Urinary bladder (tissue), 4 donors: ENCODE measurements at places on chromosomes 5 and 9. TPM values are rescaled to one million over a fixed set of nuclear protein-coding genes. Genes with fewer than 3 reads are reported as not detected.

Gene CARD6
- 5.9 TPM for polyA plus RNA-seq

Gene SH3TC2
- polyA plus RNA-seq, result 0.99 TPM

- no peak for DNase-seq
Observed at GRCh38 chr5:89883967-89884366, 525.6 kb downstream of the CETN3 start.

DNA sequence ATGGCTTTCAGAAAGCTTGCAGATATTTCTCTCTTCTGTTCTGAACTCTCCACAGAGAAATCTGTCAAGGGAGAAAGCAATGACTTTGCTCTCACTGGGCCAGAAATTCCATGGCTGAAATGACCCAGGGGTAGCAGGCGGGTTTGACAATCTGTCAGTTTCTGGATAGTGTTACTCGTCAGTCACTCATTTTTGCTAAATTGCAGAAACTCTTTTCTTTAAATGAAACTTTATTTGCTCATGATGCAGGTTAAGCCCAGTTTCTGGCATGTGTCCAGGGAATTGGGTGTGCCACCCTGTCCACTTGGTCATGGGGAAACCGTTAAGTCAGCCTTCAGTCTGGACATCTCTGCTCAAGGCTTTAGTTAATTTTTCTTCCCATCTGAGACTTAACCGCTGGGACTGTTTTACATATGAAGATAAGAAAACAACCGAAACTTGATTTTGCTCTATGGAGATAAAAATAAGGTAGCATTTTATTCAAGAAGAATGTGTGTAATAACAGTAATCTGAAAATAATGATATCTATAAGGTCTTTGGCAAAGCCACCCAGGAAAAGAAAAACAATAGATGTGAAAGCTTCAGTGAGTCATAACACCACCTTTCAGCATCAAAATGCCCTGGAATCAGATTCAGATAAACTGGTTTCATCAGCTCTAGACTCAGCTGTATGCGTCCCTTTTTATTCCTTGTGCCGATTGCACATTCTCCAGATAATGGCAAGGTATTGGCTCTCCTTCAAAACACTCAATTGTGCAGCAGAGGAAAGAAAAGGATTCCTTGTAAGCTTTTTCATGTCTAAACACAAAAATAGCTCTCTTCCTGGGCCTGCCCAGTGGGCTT, 308.3 kb downstream of the ZSWIM6 start:
- no peak for DNase-seq

- DNase-seq, result no peak
Observed at GRCh38 chr9:89367281-89367680, 49.0 kb downstream of the SECISBP2 start.

- no peak for DNase-seq
Observed at GRCh38 chr5:158979749-158980521, 119.8 kb downstream of the EBF1 start.

DNA sequence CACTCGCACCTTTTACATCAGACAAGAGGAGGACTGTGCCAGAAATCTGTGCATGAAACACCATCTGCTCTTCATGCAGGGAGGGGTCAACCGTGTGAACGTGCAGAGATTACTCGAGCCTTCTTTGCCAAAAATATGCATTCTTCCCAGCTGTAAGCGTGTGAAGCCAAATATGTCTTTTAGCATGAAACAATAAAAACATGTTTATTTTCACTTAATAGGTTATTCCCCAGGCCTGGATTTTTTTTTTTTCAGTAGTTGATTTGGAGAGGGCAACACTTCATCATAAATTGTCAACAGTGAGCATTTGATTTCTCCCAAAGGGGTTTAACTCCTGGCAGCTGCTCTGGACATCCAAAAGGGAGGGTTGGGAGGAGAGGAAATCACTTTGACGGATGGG, 23.8 kb downstream of the PLAC8L1 start:
- DNase-seq, result peak; percentile 21

DNA sequence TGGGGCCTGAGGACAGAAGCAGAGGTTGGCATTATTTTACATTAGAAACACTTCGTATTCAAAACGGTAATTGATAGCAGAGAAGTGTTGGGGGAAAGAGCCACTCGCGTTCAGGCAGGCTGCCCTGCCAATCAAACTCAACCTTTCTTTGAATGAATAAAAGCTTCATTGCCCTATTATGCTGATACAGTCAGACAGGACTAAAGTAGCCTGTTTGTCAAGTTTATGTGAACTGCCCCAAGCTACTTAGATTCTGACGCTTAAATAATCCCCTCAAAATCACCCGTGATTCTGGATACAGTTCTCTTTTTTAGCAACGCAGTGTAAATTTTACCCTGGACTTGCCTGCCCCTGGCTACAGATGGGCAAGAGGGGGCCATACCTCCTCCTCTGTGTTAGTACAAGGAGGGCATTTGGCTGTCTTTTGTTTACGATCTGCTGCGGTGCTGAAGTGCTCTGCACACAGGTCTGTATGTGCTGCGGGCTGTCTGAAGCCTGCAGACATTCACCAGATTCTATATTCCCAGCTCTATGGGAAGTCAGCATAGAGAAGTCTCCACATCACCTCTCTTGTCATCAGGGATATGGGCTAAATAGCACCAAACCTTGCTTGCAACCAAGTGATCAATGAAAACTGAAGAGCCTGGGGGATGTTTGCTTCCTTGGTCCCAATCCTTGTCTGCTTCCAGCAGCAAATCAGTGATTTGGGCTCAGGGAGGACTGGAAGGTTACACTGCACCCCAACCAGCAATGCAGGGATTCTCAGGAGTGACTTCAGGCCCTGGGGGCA, 218.4 kb downstream of the EBF1 start:
- DNase-seq, result no peak

DNA sequence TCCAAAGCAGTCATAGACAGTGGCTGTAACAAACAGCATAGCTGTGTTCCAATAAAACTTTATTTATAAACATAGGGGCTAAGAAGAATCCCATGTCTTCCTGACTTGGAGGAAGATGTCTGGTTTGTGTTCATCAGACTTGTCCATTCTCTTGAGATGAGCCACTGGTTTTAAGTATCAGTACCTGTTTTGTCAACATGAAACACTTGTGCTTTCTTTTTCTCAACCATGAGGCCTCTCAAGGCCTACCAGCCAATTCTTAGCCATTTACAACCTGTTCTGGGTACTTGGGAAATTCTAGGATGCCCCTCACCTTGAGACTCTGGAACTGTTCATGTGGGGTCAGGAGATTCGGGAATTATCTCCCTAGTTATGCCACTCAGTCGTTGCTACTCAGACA, 154.3 kb upstream of the PPP1R2B start:
- no peak for DNase-seq

DNA sequence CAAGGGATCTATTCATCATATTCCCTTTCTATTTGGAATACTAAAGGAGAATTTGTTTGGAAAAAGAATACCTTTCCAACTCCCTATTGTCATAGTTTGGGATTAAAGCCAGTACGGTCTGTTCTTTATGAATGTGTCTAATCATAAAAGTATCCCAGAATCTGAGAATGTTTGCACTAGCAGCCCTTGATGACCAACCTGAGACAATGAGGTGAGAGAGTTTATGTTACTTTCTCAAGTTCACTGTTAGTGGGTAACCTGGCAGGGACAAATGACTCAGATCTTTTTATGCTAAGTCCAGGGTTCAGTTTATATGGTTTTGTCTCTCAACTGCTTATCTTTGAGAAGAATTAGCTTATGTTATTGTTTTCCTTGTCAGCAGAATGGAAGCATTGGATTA, 25.3 kb upstream of the TLR4 start:
- no peak for DNase-seq

DNA sequence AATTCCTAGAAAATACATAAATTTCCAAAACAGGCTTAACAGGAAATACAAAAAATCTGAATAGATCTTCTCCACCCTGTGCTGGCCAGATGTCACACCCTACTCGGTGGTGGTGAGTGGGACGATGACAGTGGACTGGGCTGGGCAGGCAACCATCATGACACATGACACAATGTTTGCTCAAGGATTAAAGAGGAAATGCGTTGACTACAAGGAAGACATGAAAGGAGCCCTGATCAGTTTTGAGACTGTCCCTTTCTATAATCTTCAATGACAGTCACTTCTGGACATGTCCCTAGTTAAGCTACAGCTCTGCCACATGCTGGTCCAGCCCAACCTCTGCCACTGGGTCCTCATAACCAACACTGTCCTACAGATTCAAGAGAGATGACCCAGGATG, 99.8 kb downstream of the ZDHHC21 start:
- no peak for DNase-seq

- DNase-seq, result no peak
Observed at GRCh38 chr5:66877843-66878242, 281.6 kb downstream of the MAST4 start.

DNA sequence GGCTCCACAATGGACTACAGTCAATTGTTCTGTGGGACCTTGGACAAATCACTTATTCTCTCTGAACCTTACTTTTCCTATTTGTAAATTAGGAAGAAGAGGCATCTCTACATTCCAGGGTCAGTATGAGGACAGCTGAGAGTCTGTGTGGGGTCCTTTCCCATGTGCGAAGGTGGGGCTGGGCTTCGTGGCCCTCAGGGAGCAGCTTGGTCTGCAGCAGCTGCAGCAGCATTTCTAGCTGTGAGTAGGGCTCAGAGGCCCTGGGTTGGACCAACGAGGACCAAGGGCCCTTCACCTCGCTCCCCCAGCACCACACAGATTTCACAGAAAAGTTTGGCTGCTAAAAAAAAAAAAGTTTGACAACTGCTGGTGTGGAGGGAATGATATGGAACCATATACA, 9.4 kb upstream of the DDX41 start:
- DNase-seq, result no peak

- no peak for DNase-seq
Observed at GRCh38 chr5:37005252-37005651, 128.7 kb downstream of the NIPBL start.
